ENCODE measurements at places on chromosomes 16 and 17.

DNA sequence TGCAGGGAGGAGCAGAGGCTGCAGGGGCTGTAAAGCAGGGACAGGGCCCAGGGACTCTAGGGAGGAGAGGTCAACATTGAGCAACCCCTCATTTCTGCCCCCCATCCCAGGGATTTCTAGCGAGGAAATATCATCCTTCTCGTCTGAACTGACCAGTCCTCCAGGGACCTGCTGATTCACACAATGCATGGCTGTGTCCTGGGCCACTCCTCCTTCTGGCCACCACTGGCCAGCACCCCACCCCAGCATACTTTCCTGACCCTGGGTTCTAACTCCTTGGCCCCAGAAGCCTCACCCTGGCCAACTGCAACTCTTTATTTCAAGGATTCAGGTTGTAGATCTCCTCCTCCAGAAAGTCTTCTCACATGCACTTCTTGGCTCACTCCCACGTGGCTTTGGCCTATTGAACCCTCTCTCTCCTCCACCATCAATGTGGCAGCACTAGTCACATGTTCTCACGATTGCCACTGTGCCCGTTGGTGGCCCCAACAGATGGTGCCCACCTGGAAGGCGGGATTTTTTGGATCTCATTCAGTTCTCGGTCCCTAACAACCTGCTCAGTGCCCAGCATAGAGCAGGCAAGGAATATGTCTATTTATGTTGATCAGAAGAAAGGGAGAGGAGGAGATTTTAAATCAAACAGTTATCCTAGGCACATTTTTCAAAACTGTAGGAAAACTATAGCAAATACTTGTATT is 41.5 kb downstream of the CUEDC1 start:
- no peak for DNase-seq

GRCh38 chr17:17180141-17180603 is 26.0 kb downstream of the PLD6 start:
- no peak for DNase-seq

GRCh38 chr17:42276609-42277341 is 584 bp upstream of the STAT5B start:
- DNase-seq, result peak; percentile 81

- no peak for DNase-seq
These were observed 1470.1 kb upstream of the GOT2 start for GRCh38 chr16:60204181-60204580.

DNA sequence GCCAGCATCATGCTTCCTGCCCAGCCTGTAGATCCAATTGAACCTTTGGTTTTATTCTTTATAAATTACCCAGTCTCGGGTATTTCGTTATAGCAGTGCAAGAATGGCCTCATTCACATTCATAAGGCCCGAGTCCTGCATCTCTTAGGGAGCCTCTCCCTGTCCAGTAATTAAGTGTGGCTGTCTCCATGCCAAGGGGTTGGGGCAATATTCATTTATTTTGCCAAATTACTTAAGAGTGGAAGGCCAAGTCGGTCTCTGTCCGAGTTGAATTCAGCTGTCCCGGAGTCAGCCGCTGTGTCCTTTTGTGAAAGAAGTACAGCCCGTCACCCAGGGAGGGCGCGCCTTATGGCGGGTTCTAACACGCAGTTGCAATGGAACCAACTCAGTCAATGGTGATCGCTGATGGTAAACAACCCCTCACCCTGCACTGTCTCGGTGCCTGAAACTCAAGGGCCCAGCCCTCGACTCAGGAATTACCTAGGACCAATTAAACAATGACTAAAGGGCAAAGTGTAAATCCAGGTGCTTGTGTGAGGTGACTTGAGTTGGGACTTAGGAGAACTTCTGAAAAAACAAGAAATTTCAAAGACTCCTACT is 22.2 kb downstream of the KIAA0513 start:
- no peak for DNase-seq

- DNase-seq, result no peak
These were observed 39.6 kb upstream of the RPL38 start for GRCh38 chr17:74163836-74164235.

DNA sequence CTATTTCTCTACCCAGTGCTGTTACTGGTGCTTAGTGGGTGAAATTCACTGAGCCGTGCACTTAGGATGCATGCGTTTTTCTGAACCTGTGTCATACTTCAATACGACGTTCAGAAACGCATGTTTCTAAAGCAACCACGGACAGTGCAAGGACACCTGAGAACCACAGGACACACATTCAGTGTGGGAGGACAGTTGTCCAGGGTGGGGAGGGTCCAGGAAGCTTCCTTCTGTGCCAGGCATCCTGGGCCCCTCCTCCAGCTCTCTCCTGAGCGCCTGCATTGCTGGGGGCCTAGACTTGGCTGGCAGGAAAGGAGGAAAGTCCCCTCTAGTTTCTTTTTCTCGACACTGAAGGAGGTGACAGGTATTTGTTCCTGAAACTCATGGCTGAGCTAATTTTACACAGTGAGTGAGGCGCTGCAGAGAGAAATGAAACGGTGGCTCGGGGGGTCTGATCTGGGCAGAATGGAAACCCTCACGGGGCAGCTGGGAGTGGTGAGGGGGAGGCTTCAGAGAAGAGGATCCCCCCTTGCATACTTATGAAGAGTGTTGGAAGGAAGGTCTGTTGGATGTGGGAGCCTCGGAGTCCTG is 89.9 kb downstream of the IRF8 start:
- no peak for DNase-seq

DNA sequence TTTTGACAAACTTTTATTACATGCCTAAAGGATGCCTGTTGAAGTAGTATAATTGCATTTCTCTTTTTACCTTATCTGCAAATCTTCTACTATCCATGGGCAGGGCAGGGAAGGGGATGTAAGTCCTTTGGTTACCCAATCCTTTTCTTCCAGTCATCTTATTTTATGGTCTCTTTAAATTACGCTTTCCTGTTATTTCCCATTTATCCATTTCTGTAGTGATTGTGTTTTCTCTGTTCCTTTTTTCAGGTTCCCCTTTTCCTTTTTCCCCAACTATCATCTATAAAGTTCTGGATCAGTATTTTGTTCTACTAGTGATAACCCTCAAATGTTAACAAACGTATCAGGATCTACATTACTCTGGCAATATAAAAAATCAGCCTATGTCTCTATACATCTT is 3.3 kb upstream of the ABCA9 start:
- no peak for DNase-seq

DNA sequence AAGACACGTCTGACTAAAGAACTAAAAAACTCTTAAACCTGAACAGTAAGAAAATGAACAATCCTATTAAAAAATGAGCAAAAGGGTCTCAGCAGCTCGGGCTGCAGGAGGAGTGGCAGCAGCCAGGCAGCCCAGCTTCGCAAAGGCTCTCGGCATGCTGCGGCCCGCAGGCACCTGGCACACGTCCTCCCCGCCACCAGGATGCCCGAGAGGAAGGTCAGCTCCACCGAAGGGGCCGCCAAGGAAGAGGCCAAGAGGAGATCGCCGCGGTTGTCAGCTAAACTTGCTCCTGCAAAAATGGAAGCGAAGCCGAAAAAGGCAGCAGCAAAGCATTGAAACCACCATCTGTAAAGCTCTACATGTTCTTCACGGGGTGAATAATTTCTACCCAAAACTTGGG is 173.5 kb downstream of the BCAS3 start:
- no peak for DNase-seq

DNA sequence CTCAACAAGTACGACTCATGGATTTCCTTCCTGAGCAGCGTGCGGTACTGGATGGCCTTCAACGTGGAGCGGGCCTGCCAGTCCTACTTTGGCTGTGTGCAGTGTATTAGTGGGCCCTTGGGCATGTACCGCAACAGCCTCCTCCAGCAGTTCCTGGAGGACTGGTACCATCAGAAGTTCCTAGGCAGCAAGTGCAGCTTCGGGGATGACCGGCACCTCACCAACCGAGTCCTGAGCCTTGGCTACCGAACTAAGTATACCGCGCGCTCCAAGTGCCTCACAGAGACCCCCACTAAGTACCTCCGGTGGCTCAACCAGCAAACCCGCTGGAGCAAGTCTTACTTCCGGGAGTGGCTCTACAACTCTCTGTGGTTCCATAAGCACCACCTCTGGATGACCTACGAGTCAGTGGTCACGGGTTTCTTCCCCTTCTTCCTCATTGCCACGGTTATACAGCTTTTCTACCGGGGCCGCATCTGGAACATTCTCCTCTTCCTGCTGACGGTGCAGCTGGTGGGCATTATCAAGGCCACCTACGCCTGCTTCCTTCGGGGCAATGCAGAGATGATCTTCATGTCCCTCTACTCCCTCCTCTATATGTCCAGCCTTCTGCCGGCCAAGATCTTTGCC is 9.0 kb downstream of the HAS3 start:
- DNase-seq, result no peak

DNA sequence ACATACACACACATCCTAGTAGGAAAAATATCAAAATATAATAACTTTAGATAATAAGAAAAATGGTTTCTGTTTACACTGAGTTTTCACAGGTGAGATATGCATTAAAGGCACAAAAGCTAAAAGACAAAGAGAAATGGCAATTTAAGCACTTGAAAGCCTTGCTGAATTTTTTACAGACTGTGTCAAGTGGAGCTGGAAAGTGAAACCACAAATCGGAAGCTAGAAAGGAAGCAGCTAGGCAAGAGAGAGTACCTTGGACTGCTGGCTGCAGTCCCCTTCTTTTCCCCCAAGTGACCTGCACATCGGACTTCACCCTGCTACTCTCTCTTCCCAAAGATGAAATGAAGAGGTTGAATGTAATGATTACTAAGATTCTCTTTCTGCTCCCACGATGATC is 135.1 kb downstream of the CDH13 start:
- peak; percentile 35 for DNase-seq

- DNase-seq, result no peak
These were observed 30.5 kb downstream of the HS3ST3B1 start for GRCh38 chr17:14331225-14331981.

GRCh38 chr16:81846105-81846504 is 67.0 kb downstream of the PLCG2 start:
- DNase-seq, result no peak

DNA sequence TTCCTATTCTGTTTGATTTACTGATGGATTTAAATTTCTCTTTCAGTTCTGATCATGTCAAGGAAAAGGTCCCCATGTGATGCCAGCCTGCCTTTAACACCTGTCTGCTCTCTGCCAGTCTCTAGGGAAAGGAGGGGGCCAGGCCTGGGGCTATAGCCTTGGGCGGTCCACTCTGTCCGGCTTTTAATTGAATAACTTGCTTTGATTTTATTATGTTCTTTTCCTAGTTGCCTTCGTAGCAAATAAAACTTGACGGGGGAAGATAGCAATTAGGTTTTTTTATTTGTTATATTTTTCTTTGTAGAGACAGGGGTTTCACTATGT is 47.6 kb downstream of the ABAT start:
- DNase-seq, result no peak

All from adipocyte (in vitro differentiated cells).